ENCODE measurements at places on chromosomes 3 and 15. TPM values are rescaled to one million over a fixed set of nuclear protein-coding genes. Genes with fewer than 3 reads are reported as not detected.

The SPINK8 gene
- not detected for total RNA-seq

GRCh38 chr3:192487033-192487432 is 240.3 kb downstream of the FGF12 start:
- DNase-seq, result no peak

DNA sequence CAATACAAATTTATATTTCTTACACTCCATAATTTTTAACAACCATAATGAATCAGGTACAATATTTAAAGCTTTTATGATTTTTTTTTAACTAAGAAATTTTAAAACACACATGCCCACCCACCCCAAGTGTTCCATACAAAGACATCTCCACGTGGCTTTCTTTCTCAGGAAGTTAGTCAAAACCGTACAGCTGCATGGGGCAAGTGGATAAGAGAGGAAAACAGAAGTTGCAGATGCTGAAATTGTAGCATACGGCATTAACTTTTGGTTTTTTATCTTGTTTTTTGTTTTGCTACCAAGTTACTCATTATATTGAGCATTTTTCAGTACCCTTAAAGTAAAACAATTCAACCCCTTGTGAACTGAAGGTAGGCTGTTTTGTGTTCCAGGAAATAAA is 14.8 kb downstream of the GNB4 start:
- DNase-seq, result no peak

DNA sequence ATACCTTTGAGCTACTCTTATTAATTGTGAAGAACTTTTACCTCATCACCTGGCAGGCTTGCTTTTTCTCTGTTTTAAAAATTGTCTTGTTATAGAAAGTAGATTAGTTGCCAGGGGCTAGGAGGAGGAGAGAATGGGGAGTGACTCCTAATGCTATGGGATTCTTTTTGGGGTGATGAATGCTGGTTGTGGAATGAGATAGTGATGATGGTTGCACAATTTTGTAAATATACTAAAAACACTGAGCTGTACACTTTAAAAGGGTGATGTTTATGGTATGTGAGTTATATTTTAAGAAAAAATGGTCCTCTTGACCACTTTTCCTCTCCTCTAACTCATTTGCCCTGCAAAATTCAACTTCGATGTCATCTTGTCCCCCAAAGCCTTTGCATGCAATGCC is 31.8 kb upstream of the LRIG1 start:
- no peak for DNase-seq

DNA sequence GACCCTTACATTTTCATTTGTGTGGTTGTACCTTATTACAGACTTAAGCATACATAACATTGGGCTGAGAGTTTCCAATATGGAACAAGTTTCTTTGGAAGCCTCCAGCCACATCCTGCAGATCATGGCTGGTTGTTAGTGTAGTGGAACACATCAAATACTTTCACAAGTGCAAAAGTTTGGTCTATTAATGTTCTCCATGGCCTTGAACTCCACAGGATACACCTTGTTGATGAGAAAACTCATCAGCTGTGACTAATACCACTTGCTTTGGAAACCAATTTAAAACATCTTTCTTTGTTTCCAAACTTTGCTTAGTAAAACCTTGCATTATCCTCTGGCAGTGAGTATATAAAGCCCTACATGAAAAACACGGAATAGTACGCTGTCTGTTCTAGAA is 46.1 kb downstream of the MYZAP start:
- DNase-seq, result no peak
